ENCODE measurements at places on chromosomes 13 and 19.

GRCh38 chr19:54707962-54708361, 16.3 kb upstream of the KIR3DL3 start:
- DNase-seq, result no peak

GRCh38 chr13:51552027-51552426, 32.2 kb upstream of the WDFY2 start:
- DNase-seq, result no peak

DNA sequence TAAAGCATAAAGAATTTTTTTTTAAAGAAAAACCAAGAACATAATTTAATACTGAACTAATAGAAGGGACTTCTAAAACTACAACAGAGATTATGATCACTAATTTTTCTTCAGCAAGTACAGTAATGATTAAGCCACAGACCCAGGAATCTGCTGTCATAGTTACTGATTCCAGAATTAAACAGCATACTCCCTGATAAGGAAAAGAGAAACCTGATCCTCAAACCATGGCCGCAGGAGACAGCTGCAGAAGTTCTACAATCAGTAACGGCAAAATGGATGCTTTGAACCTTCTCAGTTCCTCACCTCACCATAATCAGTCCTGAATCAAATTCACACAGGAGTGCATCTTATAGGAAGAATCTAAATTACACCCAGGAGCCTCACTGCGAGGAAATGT, 939.0 kb upstream of the SLITRK1 start:
- no peak for DNase-seq

DNA sequence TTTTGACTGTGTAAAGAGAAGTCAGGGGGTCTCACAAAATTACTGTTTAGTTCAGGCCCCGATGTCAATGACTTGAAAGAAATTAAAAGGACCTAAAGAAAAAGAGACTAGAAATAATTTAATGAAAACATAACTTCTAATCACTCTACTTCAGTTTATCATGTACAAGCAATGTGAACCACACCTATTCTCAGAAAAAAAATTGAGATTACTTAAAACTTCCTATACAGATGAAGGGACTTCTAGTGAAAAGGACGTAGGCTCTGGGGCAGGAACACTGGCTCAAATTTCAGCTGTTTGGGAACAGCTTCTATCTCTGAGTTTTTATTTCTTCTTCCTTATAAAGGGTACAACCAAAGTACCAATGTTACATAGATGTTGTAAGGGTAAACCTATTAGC, 38.0 kb downstream of the TPT1 start:
- DNase-seq, result no peak

DNA sequence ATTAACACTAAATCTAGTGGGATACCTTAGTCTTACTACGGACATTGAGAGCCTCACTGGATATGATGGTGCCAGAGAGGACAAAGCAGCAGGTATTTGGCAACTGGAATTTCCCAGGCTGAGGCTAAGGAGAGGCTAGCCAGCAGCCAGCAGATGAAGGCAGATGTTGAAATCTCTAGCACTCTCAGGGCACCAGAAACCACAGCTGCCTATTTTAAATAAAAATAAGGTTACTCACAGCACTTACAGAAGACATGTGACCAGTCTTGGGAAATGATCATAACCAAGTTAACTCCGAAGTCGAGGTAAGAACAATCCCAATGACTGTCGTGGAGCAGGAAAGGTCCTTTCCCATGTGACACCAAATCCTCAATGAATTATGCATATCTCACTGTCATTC, 1726.0 kb downstream of the EFNB2 start:
- no peak for DNase-seq

DNA sequence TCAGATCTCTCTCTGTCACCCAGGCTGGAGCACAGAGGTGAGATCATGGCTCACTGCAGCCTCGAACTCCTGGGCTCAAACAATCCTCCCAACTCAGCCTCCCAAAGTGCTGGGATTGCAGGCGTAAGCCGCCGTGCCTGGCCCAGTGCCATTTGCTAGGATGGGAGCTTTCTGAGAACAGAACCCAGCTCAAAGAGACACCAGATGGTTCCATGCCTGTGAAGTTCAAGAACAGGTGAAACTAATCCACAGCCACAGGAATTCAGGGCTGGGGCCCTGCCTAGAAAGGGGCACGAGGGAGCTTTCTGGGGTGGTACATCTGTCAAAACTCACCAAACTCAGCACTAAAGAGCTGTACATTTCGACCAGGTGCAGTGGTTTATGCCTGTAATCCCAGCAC, 4.2 kb downstream of the SLC7A9 start:
- no peak for DNase-seq

DNA sequence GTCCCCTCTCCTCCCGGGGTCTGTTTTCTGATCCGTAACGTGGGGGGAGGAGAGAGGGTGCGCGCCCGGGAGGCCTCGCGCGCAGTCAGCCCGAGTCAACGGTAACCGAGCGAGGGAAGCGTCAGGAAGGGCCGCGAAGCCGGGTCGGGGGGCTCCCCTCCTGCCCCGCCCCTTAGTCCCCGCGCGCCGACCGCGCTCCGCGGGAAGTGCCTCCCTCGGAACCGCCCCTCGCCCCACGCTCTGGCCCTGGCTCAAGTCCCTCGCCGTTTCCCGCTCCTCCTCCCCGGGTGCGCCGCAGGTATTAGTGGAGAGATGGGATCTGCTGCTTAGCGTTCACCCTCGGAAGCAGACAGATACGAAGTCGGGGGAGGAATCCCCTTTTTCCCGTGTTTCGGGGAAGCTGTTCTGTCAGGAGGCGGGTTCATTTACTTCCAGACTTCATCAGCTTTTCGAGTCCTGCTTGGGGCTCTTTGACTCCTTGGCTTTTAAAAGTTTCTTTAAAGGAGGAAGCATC, 770 bp downstream of the HNRNPM start:
- DNase-seq, result peak; percentile 29

DNA sequence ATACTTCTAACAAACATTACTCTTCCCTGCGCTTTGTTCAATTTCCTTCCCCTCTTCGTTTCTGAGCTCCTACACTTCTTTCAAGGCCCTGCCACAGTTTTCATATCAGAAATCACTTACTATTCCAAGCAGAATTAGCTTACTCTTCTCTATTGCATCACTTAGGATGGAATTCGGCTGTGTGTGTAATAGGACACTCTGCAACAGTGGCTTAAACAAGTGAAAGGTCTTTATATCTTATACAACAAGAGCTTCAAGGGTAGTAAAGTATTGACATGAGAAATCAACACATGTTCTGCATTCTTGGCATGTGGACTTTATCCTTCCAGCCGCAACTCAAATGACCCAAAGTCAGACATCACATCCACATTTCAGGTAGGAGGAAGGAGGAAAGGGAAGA, 279.6 kb downstream of the PCDH20 start:
- DNase-seq, result no peak

GRCh38 chr19:53254411-53255341, at the start of gene ZNF677:
TSS of gene ZNF677 (minus strand) at chr19:53254873. CDS start at chr19:53251550, 3,323 bp downstream.
- DNase-seq, result peak; percentile 66

DNA sequence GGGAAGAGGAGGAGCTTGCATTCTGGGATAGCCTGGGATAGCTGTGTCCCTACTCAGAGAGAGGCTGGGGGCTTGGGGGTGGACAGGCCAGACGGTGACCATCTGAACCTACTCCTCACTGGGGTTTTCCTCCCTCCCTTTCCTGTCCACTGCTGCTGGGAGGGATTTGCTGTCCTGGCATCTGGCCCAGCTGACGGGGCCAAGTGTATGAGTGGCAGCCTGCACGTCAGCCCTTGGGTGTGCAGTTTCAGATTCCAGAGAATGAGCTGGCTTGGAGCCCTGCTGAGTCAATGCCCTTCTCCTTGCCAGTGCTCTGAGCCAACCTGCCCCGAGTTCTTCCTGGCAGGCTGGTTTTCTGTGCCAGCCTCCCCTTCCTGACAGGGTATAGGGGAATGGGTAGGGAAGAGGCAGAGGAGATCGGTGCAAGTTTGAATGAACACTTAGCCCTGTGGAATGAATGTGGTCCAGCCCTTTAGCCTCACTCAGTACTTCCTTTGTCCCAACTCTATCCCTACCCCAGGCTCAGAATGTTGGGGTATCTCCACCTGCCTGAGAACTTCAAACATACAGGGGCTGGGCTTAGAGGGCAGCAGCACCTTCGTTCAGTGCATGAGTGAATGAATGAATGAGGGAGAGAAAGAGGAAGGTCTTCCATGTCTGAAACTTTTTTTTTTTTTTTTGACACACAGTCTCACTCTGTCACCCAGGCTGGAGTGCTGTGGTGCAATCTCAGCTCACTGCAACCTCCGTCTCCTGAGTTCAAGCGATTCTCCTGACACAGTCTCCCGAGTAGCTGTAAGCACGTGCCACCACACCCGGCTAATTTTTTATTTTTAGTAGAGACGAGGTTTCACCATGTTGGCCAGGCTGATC, 1.8 kb upstream of the ANGPTL4 start:
- DNase-seq, result no peak

- no peak for DNase-seq
Measured at GRCh38 chr13:35028338-35028867, 86.3 kb downstream of the NBEA start.

DNA sequence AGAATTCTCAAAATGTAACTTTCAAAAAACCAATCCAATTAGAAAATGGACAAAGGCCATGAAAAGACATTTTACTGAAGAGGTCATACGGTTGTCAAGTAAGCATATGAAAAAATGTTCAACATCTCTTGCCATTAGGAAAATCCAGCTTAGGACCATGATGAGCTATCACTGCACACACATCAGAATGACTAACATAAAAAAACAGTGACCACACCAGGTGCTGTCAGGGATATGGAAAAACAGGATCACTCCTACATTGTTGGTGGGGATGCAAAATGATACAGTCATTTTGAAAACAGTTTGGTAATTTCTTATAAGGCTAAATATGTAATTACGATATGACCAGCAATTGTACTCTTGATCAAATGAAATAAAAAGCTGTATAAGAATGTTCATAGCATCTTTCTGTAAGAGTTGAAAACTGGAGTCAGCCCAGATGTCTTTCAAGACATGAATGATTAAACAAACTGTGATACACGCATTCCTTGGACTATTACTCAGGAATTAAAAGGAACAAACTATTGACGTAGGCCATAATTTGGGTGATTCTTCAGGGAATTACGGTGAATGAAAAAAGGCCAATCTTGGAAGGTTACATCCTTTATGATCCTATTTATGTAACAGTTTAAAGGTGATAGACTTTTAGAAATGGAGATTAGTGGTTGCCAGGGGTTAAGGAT, 26.9 kb upstream of the RCBTB2 start:
- DNase-seq, result no peak

- DNase-seq, result no peak
Measured at GRCh38 chr19:1283207-1283916, 2.3 kb upstream of the EFNA2 start.

GRCh38 chr13:24748061-24748400, 15.9 kb upstream of the RNF17 start:
- DNase-seq, result no peak

DNA sequence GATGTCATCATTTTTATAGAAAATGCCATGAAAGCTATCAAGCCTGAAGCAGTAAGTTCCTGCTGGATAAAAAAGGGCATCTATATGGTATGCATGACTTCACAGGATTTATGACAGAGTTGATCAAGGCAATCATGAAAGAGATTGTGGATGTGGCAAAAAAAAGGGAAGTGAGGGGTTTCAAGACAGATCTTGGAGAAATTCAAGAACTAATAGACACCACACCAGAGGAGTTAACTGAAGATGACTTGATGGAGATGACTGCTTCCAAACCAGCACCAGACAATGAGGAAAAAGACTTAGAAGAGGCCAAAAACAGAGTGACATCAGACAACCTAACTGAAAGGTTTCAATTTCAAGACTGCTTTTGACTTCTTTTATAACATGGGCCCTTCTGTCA, 691.1 kb upstream of the SLC10A2 start:
- no peak for DNase-seq

DNA sequence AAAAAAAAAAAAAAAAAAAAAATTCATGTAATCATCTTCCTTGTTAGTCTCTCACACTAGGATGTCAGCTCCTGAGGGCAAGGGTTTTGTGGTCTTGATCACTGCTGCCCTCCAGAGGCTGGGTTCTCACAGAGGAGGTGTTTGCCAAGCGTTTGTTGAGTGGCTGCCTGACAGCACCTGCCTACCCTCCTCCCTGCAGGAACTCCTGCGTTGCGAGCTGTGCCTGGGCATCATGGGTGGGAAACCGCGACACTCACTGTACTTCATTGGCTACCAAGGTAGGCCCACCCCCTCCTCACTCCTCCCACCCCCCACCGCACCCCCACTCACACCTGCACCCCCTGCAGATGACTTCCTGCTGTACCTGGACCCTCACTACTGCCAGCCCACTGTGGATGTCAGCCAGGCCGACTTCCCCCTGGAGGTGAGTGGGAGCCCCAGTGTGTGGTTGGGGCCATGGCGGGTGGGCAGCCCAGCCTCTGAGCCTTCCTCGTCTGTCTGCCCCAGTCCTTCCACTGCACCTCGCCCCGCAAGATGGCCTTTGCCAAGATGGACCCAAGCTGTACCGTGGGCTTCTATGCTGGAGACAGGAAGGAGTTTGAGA, 8.1 kb downstream of the ATG4D start:
- DNase-seq, result no peak

- DNase-seq, result no peak
Measured at GRCh38 chr19:35017507-35017906, 12.8 kb upstream of the SCN1B start.

GRCh38 chr13:100128373-100128772, 39.5 kb downstream of the PCCA start:
- no peak for DNase-seq

- no peak for DNase-seq
Measured at GRCh38 chr13:95296326-95296925, 4.8 kb downstream of the ABCC4 start.

DNA sequence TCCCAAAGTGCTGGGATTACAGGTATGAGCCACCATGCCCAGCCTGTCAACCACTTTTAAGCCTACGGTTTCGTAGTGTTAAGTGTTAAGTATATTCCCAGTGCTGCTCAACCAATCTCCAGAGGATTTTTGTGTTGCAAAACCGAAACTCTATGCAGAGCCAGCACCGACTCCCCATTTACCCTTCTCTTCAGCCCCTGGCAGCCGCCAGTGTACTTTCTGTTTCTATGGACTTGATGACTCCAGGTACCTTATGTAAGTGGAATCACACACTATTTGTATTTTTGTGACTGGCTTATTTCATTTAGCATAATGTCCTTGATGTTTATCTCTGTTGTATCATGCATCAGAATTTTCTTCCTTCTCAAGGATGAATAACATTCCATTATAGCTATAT, 1.1 kb downstream of the SULT2A1 start:
- no peak for DNase-seq

DNA sequence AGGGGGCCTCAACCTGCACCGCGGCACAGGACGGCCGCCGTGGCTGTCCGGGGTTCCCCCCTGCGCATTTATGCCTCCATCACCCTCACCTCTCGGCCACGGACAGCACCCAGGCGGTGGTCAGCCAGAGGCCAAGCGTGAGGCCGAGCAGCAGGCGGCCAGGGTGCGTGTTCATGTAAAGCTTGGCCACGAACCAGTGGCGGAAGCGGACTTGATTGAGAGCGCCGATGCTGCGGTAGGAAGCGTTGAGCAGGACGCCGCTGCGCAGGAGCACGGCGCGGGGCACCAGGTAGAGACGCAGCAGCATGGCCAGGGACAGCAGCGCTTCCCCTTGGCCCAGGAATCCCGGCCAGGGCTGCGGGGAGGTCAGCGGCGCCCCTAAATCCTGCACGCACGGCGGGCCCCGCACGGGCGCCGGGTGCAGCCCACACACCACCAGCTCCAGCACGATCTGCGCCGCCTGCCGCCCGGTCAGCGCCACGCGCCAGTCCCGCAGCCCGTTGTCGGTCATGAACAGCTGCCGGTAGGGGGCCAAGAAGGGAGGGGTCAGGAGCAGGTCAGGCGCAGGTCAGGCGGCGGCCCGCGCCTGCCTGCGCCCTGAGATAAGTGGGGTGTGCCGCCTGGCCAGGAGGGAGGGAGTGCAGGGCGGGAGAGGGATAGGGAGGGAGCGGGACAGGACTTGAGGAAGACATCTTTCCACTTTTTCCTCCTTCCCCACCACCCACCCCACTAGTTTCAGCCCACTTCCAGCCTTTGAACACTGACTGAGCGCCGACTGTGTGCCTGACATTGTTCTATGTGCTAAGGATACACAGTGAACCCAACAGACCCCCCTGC, 6.5 kb downstream of the KCNN4 start:
- no peak for DNase-seq
